ENCODE measurements at places on chromosomes 1 and 21.

DNA sequence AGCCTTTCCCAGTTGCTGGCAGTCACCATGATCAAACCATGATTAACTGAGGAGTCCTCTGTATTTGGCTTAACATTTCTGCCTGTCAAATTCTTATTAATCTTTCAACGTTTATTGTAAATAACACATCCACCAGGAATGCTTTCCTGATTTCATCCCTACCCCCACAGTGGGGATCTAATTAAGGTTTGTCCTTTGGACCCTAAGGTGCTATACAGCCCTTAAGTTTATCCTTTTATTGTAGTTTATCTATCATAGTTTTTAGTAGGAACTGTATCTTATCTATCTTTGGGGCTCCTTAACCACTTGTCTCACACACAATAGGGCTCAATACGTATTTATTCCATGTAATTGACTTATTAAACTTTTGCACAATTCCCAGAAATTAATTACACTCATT is 61.0 kb downstream of the SPATA46 start:
- no peak for DNase-seq

- DNase-seq: no peak
Measured at GRCh38 chr1:167246971-167247370, 26.3 kb downstream of the POU2F1 start.

GRCh38 chr1:89952605-89953130 is 42.2 kb upstream of the ZNF326 start:
- DNase-seq: no peak

DNA sequence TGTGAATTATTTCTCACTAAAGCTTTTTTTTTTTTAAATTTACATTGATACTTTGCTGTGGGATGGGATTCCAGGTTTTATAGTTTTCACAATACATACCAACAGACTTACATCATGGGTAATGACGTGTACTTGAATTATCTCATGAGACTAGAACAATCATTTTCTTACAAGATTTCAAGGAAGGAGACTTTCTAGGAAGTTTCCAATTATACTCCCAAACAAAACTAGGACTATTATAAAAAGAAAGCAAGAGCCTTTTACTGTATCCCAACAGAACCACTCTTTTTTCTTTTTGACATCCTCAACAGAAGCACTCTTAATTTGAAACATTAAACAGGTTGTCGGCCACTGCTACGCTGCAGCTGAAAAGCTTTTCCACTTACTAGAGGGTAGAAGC is 48.7 kb downstream of the TESK2 start:
- no peak for DNase-seq

DNA sequence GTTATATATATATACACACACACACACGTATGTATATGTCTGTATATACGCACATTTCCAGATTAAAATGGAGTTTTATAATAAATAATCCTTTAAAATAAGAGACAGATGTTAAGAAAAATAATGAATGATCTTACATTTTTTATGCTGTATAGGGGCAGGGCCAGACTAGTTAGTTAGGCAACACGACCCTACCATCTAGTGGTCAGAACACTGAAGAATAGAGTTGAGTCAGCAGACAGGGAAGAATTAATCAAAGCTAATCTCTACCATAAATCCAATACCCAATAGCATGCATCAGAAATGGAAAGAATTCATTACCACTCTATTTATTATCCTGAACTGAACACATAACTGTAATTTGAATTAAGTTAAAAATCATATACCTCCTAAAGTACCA is 156.7 kb downstream of the BRINP3 start:
- no peak for DNase-seq

DNA sequence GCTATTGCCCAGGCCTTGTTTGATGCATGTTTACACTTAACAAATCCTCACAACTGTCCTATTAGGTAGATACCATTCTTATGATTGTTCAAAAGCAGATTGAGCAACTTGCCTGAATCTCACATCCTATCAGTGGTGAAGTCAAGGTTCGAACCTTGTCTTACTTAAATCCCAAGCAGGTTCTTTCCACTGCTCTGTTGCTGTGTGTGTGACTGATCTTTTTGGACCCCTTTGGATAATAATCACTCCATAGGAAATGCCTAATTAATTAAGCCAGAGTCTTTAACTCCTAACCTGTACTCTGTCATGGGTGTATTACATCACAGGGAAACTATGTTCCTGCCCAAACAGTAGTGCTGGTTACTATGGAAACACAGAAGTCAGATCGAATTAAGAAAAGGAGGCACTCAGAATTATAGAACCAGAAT is 84.2 kb downstream of the SPATA46 start:
- no peak for DNase-seq

GRCh38 chr1:206583707-206584648 is 28.3 kb downstream of the EIF2D start:
- peak; percentile 75 for DNase-seq

DNA sequence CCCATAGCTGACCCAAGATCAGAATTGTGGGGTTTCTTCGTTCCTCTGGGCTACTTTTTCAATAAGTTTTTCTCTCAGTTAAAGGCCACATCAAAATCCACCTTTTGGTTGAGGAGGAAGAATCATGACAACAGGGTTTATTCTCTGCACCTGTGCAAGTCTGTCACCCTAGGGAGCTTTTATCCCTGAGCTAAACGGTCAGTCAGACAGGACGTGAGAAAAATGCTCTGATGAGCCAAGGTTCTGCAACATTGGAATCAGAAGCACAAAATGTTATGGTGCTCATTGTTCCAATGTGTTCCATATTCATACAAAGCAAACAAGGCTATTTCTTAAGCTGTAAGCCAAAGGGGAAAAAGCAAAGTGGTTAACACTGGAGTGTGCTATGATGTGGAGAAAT is 7.4 kb upstream of the ERICH3 start:
- DNase-seq: no peak

GRCh38 chr1:41394369-41394744 is 33.1 kb downstream of the FOXO6 start:
- DNase-seq: no peak

DNA sequence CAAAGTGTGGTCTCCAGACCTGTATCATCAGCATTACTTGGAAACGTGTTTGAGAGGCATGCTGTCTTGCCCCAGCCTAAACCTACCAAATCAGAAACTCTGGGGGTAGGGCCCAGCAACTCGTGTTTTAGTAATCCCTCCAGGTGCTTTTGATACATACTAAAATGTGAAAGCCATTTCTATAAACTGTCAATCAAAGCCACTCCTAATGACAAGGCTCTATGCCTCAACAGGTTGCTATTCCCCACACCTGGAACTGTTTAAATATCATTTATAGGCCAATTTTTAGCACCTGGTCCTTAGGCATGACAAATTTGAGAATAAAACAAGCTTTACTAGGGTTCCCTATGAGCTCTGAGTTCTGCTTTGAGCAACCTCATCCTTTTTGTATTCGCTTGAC is 158.7 kb upstream of the NR5A2 start:
- DNase-seq: no peak

GRCh38 chr1:201213926-201214325 is 23.3 kb downstream of the IGFN1 start:
- DNase-seq: no peak

DNA sequence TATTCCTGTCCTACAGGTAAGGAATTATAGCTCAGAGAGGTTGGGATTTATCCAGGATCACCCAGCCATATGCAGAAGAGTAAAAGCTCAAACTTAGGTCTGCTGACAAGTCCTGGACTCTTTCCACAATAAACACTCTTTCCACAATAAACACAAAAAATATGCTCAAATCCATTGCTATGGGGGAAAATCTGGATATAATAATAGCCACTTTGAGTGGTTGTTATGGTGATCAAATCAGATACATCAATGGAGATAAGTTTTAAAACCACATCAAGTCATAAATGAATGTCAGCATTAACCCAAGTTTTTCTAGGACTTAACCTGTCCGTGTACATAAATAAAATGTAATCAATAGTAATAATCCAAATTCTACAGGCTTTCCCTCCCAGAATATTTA is 22.3 kb upstream of the TTF2 start:
- DNase-seq: no peak

GRCh38 chr1:229661022-229661877 is 35.2 kb downstream of the URB2 start:
- peak; percentile 80 for DNase-seq

GRCh38 chr1:43220905-43221778 is 48.6 kb upstream of the TMEM125 start:
- no peak for DNase-seq

DNA sequence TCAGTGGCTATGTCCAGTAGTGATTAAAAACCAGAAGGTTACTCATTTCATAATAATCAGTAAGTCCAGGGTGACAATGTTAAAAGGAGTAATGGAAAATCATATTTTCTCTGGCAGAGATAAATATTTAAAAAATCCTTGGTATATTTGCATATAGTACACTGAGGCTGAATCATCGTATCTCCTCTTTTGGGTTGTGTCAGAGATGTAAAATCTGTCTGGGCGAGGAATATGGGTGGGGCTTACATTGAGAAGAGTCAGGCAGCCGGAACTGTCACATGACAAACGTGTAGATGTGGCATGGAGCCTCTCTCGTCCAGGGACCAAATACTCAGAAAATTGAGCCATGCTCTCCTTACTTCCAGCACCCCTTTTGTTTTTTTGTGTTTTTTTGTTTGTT is 120.9 kb downstream of the FMN2 start:
- no peak for DNase-seq

GRCh38 chr1:88800382-88801051 is 90.8 kb downstream of the GTF2B start:
- DNase-seq: no peak

DNA sequence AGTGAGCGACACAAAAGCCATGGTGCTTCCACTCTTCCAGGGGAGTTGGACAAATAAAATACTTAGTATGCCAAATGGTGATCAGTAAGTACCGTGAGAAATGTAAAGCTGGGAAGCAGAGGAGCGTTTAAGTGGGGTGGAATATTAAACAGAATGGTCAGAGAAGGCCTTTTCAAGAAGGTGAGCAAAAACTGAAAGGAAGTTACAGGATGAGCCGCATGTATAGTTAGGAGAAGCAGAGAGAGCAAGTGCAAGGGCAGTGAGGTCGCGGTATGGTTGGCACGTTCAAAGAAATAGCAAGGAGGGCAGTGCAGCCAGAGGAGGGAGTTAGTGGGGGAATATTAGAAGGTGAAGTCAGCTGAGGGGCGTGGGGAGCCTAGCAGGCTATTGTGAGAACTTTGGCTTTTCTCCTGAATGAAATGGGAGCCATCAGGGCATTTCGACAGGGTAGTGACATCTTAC is 748 bp upstream of the ATP6V0B start:
- no peak for DNase-seq

- no peak for DNase-seq
Measured at GRCh38 chr1:176643536-176643935, 180.6 kb downstream of the PAPPA2 start.

DNA sequence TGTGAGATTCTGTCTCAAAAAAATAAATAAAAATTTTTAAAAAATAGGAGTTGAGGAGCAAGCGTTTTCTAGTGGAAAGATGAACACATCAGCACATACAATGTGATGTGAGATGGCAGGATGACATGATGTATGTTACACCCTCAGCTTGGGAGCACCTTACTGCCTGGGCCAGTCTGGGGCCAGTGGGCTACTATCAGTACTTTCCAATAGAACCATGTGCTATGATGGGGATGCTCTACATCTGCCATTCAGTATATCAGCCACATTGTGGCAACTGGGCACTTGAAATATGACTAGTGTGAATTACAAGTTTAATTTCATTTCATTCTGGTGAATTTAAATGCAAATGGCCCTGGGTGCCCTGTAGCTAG is 156.0 kb downstream of the PGBD5 start:
- DNase-seq: no peak

- DNase-seq: no peak
Measured at GRCh38 chr1:180080439-180080838, 74.2 kb upstream of the QSOX1 start.

DNA sequence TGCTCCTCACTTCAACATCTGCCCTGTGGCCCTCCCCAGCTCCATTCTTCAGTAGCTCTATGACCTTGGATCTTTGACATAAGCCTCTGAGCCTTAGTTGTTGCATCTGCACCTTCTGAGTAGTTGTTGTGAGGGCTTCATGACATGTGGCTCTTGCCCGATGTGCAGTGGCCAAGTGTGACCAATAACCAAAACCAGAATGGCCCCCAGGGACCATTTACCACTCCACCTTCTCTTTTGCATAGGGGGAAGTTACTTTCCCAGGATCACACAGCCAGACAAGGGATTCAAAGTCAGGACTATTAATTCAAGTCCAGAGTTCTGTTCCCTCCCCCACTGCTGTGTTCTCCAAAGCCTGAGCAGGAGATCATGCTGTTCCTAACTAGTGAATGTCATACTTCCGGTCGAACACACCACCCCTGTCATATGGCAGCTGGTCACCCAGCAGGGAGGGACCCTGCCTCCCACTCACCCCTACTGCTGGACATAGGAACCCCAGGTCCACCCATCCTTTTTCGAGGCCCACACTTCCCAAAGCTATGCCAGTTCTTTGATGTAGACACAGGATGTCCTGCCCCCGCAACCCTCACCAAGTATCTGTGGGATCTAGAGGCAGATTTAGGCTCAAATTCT is 4.0 kb downstream of the FGR start:
- DNase-seq: no peak

DNA sequence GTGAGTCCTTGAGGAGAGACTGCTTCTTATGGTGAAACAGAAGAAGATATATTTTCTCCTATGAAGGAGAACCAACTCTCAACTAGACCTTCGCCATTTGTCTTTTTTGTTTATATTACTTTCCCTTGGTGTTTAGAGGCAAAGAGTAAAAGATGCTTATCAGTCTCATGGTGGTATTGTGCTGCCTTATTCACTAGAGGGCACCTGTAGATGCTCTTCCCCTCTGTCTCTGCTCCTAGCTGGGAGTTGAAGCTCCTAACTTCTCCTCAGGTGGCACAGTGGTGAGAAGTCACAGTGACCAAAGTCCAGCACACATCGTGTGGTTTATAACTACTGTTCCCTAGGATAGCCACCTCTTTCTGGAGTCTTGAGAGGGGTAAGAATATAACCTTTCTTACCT is 1359.6 kb downstream of the PLA2G4A start:
- no peak for DNase-seq

GRCh38 chr1:10658396-10659066 is 137.9 kb downstream of the CASZ1 start:
- no peak for DNase-seq

DNA sequence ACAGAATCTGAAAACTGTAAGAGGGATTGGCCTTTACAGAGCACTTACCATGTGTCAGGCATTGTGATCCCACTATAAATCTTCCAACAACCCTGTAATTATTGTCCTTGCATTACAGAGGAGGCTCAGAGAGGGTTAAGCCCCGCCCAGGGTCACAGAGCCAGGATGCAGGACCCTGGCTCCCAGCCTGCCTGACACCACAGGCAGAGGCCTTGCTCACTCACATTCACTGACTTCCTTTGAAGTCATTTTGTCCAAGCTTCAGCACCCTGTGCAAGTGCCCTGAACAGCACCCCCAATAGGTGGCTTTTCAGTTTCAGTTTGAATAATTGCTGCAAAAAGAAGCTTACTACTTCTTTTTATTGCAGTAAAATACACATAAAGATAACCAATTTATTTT is 256.8 kb upstream of the NFIA start:
- DNase-seq: peak; percentile 39

All from right hindlimb (tissue), 1 donor.